ENCODE measurements at places on chromosomes 2 and 18.

DNA sequence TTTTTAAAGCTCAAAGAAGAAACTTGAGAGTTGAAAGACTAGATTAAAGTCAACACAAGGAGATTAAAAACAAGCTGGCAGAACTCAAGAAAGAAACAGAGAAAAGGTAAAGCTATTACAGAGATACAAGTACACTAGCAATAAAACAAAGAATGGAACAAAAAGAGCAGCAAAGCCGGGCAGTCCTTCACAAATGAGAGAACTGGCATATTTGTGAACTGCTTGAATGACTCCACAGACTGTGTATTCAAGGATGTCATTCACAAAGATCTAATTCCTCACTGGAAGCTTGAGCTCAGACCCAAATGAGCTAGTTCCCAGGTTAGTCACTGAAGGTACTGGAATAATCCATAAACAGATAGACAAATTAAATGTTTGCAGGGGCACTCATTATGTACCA, 318.0 kb downstream of the MYCN start:
- no peak for DNase-seq

- no peak for DNase-seq
Measured at GRCh38 chr2:23524261-23524706, 139.3 kb downstream of the KLHL29 start.

- DNase-seq: no peak
Measured at GRCh38 chr2:200600549-200601225, 14.9 kb downstream of the AOX1 start.

DNA sequence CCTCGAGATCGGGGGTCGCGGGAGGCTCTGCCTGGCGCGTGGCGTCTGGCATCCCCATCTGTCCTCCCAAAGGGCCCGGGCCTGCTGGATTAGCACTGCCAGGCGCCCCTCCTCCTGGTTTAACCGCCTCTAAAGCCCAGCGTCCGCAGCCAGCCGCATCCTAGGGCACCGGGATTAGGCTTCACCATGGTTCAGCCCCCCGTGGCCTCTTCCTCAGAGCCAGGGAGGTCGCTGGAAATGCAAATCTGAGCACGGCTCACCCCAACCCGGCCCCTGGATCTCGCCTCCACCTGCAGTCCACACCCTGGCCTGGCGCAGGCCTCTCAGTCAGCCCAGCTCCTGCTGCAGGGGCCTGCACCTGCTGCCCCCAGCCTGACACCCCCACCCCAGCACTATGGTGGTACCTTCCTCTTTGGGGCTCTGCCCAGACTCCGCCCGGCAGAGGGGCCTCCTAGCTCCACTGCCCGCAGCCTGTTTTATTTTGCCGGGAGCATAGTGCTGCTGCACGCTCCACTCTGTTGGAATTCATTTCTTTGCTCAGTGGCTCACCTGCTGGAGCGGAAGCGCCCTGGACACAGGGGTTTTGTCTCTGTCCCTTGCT, 13.2 kb downstream of the PRELID3A start:
- no peak for DNase-seq

DNA sequence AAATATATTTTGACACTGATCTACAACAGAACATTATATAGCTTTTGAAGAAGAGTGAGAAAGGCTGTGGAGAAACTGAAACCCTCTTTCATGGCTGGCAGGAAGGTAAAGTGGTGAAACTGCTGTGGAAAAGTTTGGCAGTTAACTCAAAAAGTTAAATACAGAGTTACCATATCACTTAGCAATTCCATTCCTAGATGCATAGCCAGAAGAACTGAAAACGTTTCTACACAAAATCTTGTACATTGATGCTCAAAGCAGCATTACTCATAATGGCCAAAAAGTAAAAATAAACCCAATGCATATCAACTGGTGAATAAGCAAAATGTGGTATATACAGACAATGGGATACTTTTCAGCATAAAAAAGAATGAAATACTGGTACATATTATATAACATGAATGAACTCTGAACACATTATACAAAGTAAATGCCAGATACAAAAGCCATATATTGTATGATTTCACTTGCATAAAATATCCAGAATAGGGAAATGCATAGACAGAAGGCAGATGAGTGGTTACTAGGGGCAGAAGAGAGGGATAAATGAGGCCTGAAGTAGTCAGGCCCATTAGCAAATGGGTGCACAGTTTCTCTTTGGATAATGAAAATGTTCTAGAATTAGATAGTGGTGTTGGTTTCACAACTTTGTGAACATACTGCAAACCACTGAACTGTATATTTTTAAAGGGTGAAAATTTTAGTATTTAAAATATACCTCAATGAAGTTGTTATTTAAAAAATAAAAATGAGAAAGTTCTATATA, 114.3 kb downstream of the DYM start:
- no peak for DNase-seq

GRCh38 chr2:113672326-113672932, 45.4 kb downstream of the RABL2A start:
- no peak for DNase-seq

GRCh38 chr2:74399785-74400184, 19.7 kb upstream of the DCTN1 start:
- no peak for DNase-seq

DNA sequence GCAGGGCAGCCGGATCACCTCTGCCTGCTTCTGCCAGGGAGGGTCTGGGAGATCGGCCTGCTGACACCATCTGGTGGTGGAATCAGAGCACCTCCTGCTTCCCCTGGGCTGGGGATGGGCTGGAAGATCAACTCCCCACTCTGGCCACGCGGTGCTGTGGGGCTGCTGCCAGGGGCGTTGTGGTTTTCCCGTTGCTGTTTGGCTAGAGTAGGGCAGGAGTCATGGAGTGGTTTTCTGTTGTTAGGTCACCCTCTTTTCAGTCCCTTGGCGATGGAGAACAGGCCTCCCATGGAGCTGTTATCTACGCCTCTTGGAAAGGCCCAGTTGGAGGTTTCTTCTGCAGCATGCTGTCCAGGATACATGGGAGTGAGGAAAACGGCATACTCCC, 15.2 kb downstream of the BCL2L11 start:
- DNase-seq: no peak

GRCh38 chr2:241530571-241530970, 22.2 kb upstream of the STK25 start:
- no peak for DNase-seq

- DNase-seq: no peak
Measured at GRCh38 chr2:236949089-236949905, 136.4 kb upstream of the COPS8 start.

DNA sequence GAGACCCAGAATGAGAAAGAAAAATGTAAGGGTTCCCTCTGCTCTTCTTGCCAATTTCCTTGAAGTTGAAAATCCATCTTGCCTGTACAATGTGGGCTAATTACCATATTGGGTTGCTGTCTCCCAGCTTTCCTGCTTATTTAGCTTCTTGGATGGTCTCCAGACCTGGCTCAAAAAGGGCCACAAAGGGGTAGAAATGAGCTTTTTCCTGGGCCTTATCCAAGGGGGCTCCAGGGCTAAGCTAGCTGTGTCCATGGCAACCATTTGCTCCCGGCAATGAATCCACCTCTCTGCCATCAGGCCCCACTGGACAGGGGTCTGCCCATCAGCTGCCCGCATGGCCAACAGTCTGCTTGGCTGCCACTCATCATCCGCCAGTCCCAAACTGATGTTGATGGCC, 85.0 kb downstream of the BOD1L2 start:
- no peak for DNase-seq

- DNase-seq: no peak
Measured at GRCh38 chr2:174662859-174663258, 65.3 kb upstream of the WIPF1 start.

DNA sequence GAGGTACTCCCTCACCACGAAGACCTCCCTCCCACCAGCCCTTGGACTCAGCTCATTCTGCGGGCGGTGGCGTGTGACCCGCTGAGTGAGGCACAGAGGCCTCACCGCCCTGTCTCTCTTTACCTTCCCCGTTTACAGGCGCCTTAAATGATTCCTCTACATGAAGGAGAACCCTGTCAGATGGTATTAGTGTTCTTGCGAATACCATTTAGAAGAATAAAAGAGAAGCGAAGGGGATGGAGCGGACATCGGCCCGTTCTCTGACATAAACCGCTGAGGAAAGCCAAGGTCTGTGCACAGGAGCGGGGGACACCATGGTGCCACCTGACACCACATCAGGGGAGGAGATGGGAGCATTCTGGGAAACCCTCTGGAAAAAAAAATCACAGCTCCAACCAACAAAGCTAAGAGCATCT, 179.8 kb downstream of the HDAC4 start:
- no peak for DNase-seq

GRCh38 chr2:11500702-11501303, 33.0 kb upstream of the GREB1 start:
- no peak for DNase-seq

DNA sequence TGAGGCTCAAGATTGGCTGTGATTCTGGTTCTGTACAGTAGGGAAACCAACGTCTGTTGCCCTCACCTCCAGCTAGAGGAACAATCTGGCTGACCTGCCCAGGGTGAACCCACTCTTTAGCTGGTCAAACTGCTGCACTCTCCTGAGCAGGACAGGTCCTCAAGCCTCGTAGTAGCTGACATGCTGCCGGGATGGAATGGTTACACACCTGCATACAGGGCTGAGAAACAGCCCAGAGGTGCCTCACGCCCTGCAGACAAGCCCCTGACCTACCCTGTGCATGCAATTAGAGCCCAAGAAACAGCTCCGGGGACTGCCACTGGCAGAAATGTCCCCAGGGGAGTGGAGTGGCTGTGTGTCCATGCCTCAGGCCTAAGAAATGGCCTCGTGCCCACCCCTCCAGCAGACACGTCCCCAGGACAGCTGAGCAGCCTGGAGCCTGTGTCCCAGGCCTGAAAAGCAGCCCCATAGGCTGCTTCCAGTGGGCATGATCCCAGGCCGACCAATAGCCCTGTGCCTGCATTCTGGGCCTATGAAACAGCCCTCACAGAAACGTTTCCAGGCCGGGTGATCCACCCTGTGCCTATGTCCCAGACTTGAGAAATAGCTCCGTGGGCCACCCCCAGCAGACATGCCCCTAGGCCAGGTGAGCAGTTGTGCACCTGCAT, 25.4 kb downstream of the BOLL start:
- no peak for DNase-seq
